ENCODE measurements at places on chromosomes 2 and 18.
A peak's percentile ranks its signal among the peaks of the same experiment; 100 is the strongest.

- DNase-seq = peak; percentile 92
Observed at GRCh38 chr2:161136696-161137324, 23.4 kb upstream of the TANK start.

DNA sequence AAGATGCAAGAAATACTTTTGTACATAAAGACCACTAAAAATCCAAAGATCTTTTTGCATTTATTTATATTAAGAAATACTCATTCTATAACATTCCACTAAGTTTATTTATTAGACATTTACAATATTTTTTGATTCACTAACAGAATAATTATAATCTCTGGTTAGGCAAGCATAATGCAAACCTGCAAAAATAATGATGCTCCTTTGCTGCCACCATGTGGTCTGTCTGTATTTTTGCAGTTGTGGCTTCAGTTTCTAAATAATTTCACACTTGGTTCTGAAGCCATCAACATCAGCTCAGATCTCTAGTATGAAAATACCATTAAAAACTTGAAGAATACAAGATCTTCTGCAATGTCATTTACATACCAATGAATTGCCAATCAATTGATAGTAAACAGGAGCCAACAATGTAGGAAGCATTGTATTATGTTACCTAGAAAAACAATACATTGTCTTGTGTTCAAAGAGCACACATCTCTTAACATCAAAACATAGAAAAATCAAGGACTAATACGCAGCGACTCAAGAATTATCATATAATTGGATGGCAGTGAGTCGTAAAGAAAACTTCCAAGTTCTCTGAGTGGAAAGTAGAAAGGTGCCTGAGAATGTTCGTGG, 28.8 kb upstream of the WDR75 start:
- peak; percentile 65 for DNase-seq

- DNase-seq = no peak
Observed at GRCh38 chr18:79095216-79095615, 26.0 kb downstream of the ATP9B start.

DNA sequence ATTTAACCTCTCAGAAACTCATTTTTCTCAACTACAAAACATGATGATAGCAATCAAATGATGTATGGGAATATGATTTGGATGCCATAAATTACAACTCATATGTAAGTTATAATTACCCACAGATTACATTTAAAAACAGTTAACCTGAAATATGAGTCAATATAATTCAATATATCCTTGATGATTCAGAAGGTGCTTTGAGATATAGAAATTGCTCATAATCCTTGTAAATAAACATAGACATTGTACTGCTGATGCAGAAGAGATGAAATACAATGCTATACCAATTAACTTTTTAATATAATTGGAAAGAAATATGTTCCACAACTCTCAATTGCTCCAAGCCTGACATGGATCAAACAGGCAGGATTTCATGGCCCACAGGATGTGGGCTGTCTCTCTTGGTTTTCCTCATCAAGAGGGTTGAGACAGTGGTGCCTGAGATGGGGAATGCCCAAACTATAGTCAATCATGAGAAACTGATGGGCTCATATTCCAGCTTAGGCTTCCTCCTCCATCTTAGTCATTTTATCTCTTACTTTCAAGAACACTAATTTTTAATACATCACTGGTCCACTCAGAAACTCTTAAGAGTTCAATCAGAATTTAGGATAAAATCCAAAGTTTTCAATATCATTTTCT, 49.4 kb downstream of the NCKAP5 start:
- DNase-seq = no peak

DNA sequence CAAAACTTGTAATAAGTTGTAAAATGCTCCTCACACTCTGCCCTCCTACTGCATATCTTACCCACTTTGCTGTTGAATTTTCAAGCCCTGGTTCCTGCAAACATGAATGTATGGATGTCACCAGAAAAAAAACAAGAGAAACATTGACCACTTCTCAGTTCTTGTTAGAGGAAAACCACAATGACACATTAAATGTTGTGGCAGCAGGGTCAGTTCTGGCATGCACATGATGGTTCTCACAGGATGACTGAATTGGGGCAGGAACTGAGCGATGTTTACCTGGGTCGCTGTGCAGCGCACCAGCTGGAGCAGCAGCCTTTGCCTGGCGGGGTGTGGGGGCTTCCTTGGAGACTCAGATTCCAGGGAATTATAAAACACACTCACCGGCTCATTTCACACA, 14.0 kb upstream of the PRKCE start:
- DNase-seq = peak; percentile 73

DNA sequence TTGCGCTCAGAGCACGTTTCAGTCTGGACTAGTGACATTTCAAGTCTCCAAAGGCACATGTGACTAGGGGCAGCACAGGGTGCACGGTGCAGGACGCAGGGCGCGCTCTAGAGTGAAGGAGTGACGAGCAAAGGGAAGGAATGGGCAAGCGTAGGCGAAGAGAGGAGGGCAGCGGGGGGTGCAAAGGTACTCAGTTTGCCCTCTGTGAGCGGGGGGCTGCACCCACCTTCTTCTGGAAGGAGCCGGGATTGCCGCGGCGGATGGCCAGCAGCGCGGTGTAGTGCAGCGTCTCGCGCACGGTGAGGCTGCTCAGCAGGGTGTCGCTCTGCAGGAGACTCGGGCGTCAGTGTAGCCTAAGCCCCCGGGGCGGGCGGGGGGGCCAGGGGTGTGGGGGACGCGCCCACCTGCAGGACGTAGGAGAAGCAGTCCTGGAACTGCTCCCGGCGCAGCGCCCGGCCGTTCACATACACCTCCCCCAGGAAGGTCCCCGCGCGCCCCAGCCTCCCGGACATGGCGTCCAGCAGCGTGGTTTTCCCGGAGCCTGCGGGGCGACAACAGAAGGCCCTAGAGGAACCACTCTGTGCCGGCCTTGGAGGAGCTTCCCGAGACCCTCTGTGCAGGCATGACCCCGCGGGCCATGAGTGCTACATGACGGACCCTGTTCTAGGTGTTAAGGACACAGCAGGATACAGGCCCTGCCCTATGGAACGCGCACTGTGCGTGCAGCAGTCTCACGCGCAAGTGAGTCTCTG, 6.9 kb downstream of the ABCG5 start:
- no peak for DNase-seq

DNA sequence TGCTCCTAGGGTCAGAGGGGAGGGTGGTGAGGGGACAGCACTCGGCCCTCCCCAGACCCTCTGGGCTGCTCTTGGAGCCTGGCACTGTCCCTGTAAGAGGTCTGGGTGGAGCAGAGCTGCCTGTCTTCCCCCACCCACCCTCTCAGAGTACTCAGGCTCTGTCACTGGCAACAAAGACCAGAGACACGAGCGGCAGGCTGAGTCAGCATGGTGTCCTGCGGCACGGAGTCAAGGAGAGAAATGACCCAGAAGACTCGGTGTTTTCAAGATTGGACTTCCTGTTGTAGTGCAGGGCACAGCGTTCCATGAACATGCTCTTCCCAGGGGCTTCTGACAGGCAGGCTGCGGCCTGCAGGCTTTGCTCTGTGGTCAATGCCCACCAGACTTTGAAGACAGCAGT, 19.9 kb downstream of the SIGLEC15 start:
- DNase-seq = no peak

- DNase-seq = no peak
Observed at GRCh38 chr2:171266102-171266501, 105.4 kb upstream of the TLK1 start.
